Renal cortex interstitium (tissue), 15 donors: ENCODE measurements at places on chromosomes 5 and 9.
A peak's percentile ranks its signal among the peaks of the same experiment; 100 is the strongest.

DNA sequence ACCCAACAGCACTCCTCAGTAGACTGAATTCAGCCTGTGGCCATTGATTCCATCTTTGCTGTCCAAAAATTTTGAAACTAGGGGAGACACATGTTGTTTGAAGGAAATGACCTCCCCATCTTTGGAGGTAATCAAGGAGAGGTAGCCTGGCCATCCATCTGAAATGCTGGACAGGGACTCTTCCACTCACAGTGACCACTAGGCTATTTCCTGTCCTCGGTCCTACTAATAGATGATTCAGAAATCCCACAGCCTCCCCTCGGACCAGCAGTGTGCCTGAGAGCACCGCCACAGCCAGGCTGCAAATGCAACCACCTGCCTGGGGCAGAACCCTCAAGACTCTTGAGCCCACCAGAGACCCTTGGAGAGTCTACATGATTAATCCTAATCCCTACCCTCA lies 12.5 kb downstream of the HRH2 start:
- no peak for DNase-seq

- DNase-seq: no peak
Observed at GRCh38 chr5:142976861-142977260, 206.7 kb downstream of the ARHGAP26 start.

DNA sequence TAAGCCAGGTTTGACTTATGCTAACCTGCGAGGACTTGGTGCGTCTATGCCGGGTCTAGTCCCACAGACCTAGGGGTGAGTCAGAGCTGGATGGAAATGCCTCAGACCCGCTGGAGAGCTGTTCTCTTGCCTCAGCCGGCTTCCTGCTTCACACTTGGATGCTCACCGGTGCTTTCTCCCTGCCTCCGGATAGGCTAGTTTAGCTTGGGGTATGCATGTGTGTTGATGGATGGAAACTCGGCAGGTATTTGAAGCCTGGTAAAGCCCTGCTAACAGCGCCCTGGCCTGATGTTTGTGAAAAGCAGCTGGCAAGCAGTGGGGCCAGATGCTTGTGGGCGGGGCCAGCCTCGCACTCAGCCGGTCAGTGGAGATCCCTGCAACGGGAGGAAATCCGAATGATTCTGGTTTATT lies 29.3 kb downstream of the PRRC2B start:
- peak; percentile 51 for DNase-seq

DNA sequence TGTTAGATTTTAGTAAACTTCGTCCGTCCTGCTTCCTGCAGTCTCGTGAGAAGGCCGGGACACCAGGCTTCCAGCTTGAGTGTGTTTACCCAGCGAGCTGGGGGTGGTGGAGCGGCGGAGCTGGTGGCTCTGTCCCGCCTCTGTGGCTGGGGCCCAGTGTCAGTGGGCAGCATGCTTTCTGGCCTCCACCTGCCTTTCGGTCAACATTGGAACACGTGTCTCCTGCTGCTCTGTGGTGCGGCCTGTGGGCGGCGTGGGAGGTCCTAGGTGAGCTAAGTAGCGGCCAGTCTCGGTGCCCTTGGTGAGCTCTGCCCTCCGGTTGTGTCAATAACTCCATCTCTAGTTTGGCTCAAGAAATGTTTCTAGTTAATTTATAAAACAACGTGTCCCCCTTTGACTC lies 125.9 kb downstream of the GADD45G start:
- no peak for DNase-seq

DNA sequence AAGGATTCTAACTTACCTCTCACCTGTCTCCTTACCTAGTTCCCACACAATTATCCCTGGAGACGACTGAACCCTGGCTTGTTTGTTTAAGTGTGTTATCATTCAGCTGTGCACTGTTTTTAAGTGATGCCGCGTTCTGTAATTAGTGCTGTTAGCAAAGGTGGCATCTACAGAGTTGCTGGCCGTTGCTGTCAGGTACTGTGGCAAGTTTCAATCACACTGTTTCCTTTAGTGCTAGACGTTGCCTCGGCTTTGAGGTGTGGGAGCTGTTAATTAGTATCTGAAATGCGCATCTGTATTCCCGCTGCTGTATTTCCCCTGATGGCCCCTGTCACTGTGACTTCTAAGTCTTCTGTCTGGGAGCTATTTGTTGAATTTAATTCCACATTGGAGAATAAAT lies 193.8 kb upstream of the GAS1 start:
- DNase-seq: no peak

DNA sequence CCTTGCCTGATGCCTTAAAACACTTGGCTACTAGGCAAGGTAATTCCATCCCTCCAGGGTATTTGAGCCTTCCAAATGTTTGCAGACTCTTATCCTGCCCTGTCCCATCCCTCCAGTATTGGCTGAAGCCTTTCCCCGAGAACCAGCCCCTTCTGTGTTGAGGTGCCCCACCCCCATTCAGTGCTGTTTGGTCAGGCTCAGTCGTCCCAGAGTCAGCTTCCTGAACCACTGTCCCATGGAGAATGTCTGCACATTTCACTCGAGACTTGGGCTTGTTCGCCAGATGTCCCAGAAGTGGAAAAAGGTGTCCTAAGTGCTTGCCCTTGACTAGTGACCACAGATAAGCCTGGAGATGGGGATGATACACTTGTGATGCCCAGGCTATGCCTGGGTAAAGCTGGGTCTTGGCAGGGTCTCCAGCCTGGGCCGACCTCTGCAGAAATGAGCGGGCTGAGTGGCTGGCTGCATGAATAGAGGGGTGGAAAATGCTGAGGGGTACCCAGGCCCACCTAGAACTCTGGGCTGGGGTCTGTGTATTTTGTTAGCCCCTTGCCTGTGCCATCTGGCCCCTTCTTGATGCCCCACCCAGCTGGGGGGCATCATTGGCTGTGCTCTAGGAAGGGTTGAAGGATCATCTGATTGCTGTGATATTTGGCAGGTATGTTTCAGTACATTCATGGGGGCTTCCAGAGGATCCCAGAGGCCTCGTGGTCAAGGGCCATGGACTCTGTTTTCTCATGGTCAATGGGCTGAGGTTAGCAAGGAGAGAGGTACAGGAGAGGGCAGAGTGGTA lies 178.4 kb downstream of the MACROH2A1 start:
- no peak for DNase-seq

- DNase-seq: no peak
Observed at GRCh38 chr5:55372130-55372925, 64.5 kb downstream of the MTREX start.

DNA sequence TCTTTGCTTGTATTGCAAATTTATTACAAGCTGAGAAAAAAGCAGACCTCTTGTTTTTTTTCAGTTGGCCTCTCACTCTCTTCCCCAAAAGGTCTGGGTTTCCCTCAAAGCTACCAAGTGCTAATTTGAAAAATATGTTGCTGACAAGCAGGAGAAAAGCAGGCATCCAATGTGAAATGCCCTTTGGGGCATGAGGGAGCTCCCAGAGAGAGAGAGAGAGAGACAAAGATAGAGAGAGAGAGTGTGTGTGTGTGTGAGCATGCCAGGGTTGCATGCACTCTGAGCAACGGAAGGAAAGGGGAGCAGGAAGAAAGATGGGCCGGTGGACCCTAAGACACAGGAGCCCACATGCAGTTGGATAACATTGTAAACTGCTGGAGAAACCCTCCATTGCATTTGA lies 358.4 kb downstream of the TMEM38B start:
- DNase-seq: no peak

DNA sequence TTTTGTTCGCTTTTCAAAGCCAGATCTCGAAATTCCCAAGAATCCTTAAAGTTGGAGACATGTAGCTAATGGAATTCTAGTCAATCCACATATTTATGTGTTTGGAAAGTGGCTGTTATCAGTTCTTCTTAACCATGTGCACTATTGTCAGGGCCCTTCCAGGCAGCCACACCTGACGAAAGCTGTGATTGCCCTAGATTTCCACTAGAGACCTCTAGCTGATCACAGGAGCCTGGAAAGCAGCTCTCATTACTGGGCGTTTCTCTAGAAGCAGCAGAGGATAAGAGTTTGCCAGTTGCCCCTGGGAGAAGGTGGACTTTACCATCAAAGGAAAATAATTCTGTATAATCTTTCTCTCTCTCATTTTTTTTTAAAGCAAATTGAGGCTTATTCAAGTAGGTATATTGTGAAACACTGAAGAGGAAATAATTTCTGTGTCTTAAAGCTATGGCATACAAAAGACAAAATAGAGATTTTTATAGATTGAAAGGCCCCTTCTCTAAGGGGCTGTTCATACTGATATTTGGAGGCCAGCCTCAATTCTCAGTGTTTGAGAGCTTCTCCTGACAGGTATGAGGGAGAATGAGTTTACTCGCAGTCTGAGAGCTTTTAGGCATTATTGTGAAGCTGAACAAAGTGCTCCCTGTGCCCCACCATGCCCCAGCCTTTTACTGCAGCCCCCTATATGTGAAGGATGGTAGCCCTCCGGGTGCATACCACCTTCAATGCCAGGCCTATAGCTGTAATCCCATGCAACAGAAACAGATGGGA lies 405.4 kb upstream of the ACTBL2 start:
- DNase-seq: no peak

DNA sequence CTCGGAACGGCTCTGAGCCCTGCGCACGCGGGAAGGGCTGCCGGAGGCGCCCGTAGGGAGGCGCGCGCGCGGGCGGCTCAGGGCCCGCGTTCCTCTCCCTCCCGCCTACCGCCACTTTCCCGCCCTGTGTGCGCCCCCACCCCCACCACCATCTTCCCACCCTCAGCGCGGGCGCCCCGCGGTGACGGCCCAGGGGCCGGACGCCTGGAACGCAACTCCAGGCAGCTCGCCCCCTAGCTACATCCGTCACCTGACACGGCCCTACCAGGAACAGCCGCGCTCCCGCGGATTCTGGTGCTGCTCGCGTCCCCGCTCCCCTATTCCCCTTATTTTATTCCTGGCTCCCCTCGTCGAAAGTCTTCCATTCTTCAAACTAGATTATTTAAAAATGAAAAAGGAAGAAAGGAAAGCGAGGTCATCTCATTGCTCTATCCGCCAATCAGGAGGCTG lies at the start of gene CDKN2B-AS1:
CDKN2B-AS1 (plus strand) TSS at position 236 of the 450 bp plus-strand sequence.
- no peak for DNase-seq

DNA sequence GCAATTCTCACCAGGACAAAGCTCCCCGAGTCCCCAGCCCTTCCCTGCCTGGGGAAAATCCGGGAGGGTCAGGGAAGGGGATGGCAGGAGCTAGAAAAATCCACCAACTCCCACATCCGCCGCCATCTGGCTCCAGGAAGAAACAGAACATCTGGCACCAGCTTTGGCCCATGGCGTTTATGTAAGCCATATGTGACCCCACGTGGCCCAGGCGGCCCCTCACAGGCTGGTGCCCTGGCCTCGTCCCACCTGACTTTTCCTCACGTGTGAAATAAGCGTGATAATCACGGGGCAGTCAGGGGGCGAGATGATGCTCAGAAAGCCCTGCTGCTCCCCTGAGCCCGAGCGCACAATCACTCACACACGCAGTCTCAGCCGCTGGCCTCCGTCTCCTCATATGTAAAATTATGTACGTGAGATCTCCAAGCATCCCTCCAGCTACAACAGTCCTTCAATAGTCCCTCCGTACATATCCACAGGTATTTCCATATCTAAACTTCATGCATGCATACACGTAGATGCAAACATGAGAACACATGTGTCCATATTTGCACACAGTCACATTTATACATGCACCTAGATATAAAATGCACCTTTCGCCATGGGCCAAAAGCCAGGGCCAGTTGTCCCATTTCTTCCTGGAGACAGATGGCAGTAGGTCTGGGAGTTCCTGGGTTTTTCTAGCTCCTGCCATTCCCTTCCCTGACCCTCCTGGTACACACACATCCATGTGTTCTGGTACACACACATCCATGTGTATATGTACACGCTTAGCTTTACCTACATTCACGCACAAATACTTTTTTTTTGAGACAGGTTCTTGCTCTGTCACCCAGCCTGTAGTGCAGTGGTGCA lies 28.9 kb downstream of the PLPP7 start:
- no peak for DNase-seq

- DNase-seq: no peak
Observed at GRCh38 chr9:3161912-3162311, 318.0 kb upstream of the PUM3 start.

- no peak for DNase-seq
Observed at GRCh38 chr9:117704024-117704575, at the start of gene TLR4. Gene TLR4, plus strand, starts transcription at chr9:117704403. Its CDS starts 70 bp downstream, at chr9:117704473.

DNA sequence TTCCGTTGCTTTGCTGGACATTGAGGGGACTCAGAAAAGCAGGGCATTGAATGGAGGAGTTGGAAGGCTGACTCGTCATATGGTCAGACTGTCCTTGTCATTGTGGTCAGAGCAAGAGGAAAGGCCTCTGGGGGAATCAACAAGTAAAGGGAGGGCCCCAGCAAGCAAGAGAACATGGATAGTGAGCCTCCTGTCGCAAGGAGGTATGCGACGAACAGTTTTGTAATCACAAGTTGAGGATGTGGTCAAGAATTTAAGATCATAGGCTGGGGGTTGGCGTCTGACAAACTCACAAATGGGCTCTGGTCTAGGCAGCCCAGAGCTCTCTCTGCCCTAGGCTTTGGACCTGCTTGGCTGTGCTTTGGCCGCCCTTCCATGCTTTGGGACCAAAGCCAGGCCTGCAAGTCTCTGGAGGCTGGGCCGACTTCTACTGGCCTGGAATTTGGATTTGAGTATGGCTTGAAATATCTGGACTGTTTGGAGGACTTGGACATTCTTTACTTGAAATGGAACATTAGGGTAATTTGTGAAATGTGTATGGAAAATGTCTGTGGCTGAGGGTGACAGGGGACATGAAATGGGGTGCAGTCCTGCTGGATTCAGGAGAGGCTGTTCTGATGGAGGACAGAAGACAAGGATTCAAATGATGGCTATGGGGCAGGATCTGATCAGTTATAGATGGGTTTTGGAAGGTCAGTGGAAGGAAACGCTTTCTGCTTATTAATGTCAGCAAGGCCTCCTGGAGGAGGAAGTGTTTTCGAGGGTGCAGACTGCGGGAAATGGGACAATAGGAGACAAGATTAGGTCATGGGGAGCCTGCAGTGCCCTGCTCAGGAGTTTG lies 19.2 kb upstream of the NDST1 start:
- DNase-seq: no peak

GRCh38 chr5:143449772-143450171 lies 46.3 kb upstream of the NR3C1 start:
- no peak for DNase-seq

DNA sequence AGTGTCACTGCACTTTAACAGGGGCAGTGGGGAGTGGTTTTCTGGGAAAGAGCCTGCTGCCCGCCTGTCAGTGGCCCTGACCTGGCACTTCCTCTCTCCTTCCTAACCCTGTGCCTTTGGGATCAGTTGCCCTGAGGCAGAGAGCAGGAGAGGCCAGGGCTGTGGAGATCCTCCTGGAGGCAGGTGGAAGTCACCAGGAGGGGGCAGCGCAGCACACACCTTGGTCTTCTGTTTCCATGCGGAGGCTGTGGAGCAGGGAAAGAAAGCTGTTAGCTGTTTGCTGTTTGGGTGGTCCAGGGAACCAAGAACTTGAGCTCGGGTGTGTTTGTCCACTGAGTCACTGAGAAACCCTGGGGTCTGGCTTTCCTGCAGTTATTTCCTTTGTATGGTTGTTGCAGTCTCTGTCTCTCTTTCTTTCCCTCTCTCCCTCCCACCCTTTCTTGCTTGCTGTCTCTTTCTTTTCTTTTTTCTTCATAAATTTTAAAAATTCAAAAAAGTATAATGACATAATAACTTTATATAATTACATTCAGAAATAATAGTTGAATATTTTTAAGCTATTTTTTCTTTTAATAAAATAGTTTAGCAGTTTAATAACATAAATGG lies 28.1 kb downstream of the NTRK2 start:
- peak; percentile 49 for DNase-seq
